OCI-M1 (cell line): ENCODE measurements at places on chromosomes 2 and 18.

- DNase-seq = no peak
Observed at GRCh38 chr2:239215136-239215925, 185.5 kb downstream of the HDAC4 start.

DNA sequence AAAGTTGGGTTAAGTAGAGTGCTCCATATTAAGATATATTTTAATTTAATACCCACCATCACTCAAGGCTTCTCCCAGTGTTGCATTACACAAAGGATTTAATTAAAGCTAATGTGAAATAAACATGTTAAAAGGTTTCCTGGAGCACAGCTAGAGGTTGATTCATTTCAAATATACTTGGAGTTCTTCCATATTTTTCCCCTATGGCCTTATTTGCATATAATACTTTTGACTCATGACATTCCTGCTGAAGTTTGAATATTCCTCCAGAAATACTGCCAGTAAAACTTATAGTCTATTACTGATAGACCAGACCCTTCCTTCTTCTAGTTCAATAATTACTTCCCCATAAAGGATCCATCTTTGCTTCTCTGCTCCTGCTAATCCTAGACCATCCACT lies 227.5 kb downstream of the GULP1 start:
- DNase-seq = no peak

DNA sequence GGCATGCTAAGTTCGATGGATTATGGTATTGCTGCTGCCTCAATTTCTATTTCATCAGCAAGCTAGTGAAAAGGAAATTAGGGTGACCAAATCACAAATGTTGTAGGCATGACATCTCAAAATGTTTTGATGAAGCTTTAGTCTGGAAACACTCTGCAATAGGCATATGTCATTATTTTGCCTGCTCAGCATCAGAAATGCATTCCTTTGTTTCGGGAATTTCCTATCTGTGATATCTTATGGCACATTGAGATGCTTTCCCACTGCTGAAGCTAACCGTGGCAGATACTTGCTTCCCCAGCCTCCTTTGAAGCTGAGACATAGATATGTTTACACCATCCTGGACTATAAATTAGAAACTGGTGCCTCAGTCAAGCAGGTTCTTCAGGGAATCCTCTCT lies 119.7 kb downstream of the CDC42EP3 start:
- no peak for DNase-seq

DNA sequence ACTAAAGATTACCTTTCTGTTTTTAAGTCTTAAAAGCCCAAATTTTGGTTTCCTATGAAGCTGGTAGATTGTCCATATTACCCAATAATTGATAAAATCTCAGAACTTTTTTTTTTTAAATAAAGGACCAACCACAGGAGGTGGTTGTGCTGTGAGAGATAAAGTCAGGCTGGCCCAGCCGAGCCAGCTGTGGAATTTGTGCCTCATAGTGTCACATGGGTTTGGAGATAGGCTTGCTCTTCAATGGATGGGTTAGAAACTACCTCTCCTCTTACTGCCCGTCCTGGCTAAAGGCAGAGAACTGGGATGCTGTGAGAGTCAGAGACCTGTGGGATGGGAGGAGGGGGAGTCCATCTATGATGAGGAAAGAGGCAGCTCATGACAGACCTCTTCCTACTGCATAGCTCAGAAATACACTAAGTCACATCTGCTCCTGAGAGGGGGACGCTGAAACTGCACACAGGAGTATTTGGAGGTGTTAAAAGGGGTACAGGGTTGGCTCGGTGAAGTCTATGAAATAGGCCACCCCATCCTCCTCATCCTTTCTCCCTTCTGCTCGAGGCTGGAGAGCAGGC lies 99.7 kb upstream of the MGAT4A start:
- peak; percentile 80 for DNase-seq

GRCh38 chr2:157442636-157443035 lies 1.3 kb downstream of the CYTIP start:
- no peak for DNase-seq

GRCh38 chr2:155633060-155633839 lies 699.3 kb downstream of the NR4A2 start:
- no peak for DNase-seq
